Esophagus squamous epithelium (tissue), 5 donors: ENCODE measurements at places on chromosomes 1 and 21.

GRCh38 chr1:207948536-207949250, 37.8 kb upstream of the CD34 start:
- DNase-seq = no peak

GRCh38 chr1:199218065-199218464, 579.2 kb downstream of the PTPRC start:
- no peak for DNase-seq

GRCh38 chr1:26553942-26554682, 24.6 kb downstream of the RPS6KA1 start:
- DNase-seq = no peak

GRCh38 chr1:74502858-74503257, 9.6 kb downstream of the LRRC53 start:
- DNase-seq = no peak

DNA sequence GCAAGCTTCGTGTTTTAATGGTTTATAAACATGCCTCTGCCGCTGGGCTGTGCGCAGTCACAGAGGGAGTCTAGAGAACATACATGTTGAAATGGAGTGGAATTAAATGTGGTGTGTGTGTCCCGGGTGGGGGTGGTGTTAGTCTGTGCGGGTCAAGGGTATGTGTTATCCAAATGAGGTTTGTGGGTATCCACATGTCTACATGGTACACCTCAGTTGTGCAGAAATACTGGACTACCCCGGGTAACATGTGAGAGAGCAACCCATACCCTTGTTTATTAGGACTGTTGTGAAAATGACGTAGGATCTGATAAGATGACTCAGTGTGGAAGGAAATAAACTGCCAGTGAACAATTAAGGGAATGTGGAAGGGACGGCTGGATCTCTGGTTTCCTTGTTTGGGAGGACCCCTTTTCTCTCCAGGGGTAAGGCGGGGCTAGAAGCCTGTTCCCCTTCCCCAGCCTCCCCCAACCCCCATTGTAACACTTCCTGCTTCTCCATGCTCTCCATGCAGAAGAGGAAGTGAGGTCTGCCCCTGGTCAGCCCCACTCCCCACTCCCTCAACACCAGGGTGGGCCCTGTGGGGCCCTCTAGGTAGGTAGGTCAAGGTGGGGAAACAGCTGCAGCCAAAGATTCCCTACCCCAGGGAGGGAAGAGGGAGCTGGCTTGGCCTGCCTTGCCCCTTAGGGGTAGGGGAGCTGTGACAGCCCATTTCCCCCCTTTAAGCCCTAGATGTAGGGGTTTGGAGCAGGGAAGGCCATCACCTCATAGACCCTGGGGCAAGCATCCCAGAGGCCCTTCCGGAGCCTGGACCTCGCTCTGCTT, 690 bp downstream of the EPS8L3 start:
- no peak for DNase-seq

DNA sequence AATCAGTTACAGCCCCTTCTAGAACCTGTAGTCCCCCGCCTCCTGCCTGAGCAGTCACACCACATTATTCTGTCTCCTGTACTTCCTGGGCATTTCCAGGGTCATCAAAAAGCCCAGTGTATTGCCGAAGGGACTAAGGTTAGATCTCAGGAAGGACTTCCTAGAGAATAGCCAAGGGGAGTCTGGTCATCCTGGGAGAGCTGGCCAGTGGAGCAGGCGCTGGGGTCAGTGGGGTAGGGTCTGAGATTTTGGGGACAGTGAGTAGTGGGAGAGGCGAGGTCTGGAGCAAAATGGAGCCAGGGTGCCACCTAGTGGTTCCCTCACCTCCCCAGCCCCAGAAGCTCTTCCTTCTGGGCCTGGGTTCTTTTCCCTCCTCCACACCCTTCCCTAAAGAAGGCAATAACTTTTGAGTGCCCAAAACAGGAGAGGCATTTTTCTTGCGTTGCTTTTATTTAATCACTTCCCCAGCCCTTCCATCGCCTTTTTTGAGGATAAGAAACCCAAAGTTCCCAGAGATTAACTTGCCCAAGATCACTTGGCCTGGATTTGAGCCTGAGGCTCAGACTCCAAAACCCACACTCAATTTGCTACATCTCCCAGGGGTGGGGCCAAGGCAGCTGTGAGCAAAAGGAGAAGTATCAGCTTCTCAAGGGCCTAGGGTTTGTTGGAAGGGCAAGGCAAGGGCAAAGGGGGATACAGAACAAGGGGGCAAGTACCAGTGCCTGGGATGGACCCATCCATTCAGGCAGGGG, 7.3 kb upstream of the PMVK start:
- DNase-seq = no peak

DNA sequence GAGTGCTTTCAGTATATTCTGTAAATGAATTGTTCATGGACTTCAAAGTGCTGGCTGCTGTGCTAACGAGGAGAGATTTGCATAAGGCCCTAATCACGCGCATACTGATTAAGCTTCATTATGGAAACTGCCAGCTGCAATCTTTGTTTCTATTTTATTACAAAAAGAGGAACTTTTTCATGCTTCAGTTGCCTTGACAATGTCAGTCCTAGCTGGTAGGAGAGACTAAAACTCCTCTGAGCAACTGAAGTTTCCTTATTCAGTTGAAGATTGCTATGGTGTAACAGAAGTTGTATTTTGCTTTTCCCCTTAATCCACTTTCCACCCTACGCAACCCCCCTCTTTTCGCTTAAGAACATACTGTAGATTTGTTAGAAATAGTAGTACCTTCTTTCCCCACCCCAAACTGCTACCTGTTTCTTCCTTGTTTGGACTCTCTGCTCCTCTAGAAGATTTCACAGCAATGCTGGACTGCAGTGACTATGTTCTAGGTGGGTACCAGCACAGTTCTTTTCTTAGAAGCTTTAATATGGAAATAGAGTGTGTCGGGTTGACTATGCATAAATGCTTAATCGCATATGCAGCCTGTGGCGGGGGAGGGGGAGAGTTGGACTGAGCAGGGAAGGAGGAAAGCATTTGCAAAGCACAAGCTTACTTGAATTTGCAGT, 108.3 kb downstream of the POU2F1 start:
- DNase-seq = no peak
